Naive thymus-derived CD4-positive, alpha-beta T cell (primary cell): ENCODE measurements at places on chromosomes 12 and 14. TPM values are rescaled to one million over a fixed set of nuclear protein-coding genes. Genes with fewer than 3 reads are reported as not detected.

The FOXM1 gene
- polyA plus RNA-seq = not detected

The GPN3 gene
- 40.4 TPM for polyA plus RNA-seq

The ATP5F1B gene
- polyA plus RNA-seq = 658 TPM

The SLC10A1 gene
- polyA plus RNA-seq = 0.14 TPM

The PRB2 gene
- polyA plus RNA-seq = not detected

The PRH2 gene
- not detected for polyA plus RNA-seq
